Kidney tubule cell (primary cell): ENCODE measurements at places on chromosomes 1 and 21.

DNA sequence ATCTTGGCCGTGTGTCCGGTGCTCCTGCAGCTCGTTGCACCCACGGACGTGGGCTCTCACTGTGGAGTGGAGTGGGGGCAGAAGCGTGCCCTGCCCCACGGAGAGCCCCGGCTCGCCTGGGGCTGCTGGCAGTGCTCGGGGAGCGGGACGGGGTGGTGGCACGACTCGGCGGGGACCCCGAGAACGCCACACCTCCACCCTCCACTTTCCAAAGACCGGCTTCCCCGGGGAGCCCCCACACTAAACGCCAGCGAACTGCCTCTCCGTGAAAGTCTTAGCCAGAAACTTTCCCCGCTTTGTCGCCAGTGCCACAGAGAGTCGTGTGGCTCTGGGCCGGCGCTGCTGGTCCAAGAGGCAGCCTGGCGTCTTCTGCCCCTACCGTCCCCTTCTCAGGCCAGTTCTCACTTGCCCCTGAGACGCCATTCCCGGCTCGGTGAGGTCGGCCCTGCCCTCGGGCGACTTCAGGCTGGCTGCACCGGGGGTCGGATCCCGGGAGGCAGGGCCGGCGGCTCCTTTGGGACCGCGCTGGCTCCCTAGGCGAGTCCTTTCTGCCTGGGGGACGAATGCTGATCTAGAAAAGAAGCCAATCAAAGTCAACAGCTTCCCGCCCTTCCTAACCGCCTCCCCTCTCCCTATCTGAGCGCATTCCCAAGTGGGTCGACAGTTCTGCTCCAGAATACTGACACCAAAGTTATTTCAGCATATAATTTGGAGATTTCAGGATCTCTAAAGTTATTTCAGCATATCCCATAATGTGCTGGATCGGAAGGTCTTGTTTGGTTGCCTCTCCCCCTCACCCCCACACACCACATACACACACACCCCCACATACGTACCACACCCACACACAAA lies 2.6 kb upstream of the SAMD13 start:
- peak; percentile 39 for DNase-seq

- peak; percentile 82 for DNase-seq
These were observed 86.8 kb downstream of the KCNJ6 start for GRCh38 chr21:37829447-37829846.

GRCh38 chr1:100469578-100469977 lies 68.4 kb upstream of the GPR88 start:
- no peak for DNase-seq

DNA sequence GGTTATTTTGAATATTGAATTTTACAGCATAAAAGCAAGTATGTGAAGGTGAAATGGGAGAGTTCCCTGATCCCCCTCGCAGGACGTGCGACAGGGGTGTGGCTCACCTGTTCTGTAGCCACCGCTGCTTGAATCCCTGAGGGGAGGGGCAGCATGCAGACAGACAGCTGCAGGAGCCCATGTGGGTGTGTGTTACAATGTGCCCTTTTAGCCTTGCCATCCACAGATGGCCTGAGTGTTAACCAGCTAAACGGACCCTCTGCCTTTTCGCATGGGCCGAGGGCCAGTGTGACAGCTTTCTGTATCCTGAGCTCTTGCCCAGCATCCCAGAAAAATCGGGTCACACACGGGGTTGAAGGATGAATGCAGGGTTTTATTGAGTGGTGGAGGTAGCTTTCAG lies 43.3 kb downstream of the JAM2 start:
- no peak for DNase-seq

DNA sequence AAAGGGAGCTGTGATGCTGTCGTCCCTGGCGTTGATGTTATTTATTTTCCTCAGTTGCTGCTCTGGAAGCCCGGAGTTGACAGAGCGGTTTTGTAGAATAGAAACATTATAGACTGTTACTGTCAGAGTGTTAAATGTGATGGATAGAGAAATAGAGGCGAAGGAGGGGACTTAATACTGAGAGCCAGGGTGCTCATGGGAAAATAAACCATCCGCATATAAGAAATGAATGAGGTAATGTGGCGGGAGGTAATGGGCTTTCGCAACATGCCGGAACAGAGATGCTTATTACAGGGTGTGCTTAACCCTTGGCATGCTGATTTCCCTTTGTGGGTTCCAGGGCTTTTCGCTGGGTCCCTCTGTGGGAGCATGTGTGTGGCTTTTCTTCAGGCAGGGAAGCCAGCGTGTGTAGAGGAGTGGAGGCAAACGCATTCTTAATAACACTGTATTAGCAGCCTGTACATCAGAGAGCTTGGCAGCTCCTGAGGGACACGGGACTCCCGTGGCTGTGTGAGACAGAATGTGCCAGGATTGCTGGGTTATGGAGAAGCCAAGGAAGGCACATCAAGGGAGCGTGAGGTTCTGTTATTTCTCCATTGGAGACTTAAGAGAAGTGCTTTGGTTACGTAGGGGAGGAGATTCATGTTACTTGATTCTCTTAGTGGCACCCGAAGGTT lies 141.0 kb downstream of the PBX1 start:
- no peak for DNase-seq

- no peak for DNase-seq
These were observed 135.4 kb downstream of the BACH1 start for GRCh38 chr21:29434081-29434480.

- no peak for DNase-seq
These were observed 355.4 kb downstream of the PLPP3 start for GRCh38 chr1:56223968-56224367.

GRCh38 chr1:179023946-179024650 lies 1.6 kb upstream of the FAM20B start:
- DNase-seq, result no peak

GRCh38 chr1:169132512-169133227 lies 26.2 kb downstream of the ATP1B1 start:
- peak; percentile 72 for DNase-seq

GRCh38 chr1:24111996-24112779 lies at the start of gene MYOM3:
TSS of gene MYOM3 (minus strand) at chr1:24112135. CDS start at chr1:24108636, 3,499 bp downstream.
- DNase-seq, result peak; percentile 83

- DNase-seq, result no peak
These were observed 8.0 kb downstream of the ECHDC2 start for GRCh38 chr1:52913537-52913936.

DNA sequence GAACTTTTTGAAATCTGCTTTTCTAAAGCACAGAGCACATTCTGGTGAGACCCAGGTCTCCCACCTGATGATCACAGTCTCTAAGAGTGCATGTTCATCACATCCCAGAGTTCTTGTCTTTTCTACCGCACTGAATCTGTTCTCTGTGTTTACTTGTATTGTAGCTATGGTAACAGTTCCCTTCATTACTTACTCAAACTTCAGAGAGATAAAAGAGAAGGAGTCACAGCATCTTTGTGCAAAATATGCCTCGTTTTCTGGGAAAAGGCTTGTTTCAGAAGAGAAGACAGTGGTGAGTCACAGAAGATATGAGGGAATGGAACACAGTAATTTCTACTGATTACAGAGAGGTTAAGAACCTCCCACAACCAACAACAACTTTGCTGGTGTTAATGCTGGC lies 580.6 kb downstream of the PLA2G4A start:
- no peak for DNase-seq

GRCh38 chr21:45286671-45287437 lies 841 bp downstream of the POFUT2 start:
- no peak for DNase-seq

GRCh38 chr1:31675161-31675560 lies 28.7 kb downstream of the COL16A1 start:
- DNase-seq, result no peak

GRCh38 chr1:7633506-7634245 lies 137.4 kb upstream of the VAMP3 start:
- DNase-seq, result no peak

GRCh38 chr1:56931686-56932085 lies 34.1 kb downstream of the C8B start:
- no peak for DNase-seq

- no peak for DNase-seq
These were observed 96.6 kb downstream of the SIPA1L2 start for GRCh38 chr1:232533328-232533727.

DNA sequence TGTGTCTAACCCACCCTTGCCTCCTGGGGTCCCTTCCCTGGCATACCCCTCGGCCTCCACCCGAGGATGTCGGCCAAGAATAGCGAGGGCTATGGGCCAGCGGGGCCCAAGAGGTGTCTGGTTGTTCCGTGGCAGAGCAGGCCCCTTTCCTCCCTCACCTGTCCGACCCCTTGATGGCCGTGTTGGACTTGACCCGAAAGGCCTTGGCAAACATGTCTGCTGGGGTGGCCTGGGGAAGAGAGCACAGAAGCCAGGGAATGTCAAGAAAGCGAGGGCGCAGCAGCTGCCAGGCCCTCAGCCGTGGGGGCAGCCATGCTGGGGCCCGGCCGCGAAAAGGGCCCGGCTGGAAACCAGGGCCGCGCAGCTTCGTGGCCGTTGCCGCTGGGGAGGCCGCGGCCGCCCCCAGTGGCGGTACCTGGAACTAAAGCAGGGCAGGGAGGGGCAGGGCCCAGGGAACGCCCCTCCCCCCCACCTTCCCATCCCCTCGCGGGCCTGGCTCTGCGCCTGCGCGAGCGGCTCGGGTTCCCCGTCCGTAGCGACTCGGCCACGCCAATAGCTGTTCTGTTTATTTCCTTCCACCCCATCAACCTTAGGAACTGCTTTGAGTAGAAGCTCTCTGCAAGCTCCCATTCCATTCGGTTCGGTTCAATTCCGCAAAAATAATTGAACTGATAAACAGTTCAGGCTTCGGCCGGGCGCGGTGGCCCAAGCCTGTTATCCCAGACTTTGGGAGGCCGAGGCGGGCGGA lies at the start of gene EIF2D:
TSS of gene EIF2D (minus strand) at position 337 of the 748 bp plus-strand sequence. CDS start at position 214, 123 bp downstream.
- peak; percentile 93 for DNase-seq

DNA sequence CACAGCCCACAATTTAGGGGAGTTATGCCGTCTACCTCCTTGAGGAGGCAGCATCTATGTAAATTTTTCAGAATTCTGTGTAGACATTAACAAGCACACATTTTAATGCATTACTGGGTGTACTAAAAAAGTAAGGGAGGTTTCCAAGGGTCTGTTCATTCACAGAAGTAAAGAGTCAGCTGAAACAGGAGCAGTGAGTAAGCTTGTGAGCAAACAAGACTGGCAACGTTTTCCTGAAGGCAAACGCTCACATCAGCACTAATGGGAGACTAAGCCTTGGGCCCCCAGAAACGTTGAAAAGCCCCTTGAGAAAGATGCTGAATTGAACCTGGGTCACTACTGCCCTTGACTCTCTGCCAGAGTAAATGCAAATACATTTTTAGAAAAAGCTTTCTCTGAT lies 25.7 kb downstream of the RPRD2 start:
- peak; percentile 44 for DNase-seq

- DNase-seq, result peak; percentile 64
These were observed 90.2 kb downstream of the DMRTA2 start for GRCh38 chr1:50332941-50333594.

DNA sequence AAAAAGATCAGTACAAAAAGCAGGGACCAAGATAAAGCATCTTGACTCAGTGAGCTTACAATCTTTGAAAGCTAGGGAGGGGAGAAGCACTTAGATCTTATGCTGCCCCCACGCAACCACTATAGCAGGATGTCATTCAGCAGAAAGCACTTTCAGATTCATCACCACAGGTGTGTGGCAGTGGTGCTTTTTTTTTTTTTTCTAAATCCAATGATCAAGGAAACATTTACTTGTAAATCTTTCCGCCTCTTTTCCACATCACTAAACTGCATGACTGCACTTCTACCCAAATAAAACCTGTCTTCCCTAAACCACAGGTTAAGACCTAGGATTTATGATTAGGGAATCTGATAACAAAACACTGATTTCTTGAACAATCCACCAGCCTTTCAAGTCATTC lies 154.8 kb downstream of the SLC45A1 start:
- DNase-seq, result peak; percentile 50

GRCh38 chr1:10785728-10786638 lies 10.5 kb downstream of the CASZ1 start:
- DNase-seq, result no peak

- DNase-seq, result no peak
These were observed 374.2 kb upstream of the ZP4 start for GRCh38 chr1:238264951-238265350.

DNA sequence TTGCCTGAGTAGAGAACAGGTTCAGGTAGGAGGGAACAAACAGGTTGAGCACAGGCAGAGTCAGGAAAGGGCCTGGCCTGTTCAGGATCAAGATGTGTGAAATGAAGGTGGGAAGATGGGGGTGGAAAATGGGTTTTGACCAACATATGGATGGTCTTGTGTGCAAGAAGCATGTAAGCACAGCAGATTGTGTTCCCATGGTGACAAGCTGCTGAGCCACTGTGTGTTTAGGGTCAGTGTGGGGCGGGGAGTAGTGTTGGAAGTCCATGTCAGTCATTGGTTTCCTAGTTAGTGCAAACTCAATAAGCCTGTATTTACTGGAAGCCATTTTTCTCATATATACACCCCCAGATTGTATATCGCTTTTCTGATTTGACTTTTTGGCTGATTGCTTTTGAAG lies 111.9 kb downstream of the CAMTA1 start:
- no peak for DNase-seq

DNA sequence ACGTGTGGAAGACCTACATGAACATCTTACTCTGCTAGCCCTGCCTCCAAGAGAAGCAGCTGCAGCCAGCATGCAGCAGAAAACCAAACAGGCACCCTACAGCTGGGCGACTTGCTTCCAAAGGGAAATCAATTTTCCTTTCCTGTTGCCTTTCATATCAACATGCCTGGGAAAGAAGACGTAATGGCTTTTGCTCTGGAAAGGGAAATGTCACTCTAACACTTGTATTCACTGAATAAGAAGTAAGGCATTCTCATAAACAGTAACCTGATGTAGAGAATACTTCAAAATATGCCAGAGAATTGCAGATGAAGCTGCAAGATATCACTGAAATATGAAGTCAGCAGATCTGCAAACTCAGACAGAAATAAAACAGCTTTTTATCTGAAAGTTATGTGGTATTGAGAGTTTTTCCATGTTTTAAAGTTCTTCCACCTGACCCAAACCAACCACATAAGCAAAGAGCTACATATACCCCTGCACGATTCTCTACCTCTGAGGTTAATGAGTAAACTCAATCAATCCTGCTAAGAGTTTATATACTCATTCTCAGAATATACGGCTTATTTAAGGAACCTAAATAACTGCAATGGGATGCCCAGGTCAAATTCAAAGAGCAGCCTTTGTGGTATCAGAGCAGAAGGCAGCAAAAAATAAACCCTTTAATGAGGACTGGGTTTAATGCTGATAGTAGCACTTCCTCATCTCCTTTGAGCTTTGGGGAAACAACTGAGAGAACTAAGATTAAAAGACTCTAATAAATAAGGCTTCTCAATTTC lies 150.9 kb downstream of the RERE start:
- no peak for DNase-seq
